ENCODE measurements at places on chromosomes 6 and 20.

- DNase-seq = no peak
Observed at GRCh38 chr6:152859225-152859624, 108.6 kb downstream of the VIP start.

GRCh38 chr6:129748212-129748900, 38.4 kb upstream of the ARHGAP18 start:
- DNase-seq = no peak

- DNase-seq = no peak
Observed at GRCh38 chr20:57688864-57689263, 21.0 kb downstream of the PMEPA1 start.

GRCh38 chr6:3013486-3013885, 13.8 kb downstream of the NQO2 start:
- no peak for DNase-seq

GRCh38 chr6:15327271-15327670, 81.4 kb downstream of the JARID2 start:
- DNase-seq = no peak

DNA sequence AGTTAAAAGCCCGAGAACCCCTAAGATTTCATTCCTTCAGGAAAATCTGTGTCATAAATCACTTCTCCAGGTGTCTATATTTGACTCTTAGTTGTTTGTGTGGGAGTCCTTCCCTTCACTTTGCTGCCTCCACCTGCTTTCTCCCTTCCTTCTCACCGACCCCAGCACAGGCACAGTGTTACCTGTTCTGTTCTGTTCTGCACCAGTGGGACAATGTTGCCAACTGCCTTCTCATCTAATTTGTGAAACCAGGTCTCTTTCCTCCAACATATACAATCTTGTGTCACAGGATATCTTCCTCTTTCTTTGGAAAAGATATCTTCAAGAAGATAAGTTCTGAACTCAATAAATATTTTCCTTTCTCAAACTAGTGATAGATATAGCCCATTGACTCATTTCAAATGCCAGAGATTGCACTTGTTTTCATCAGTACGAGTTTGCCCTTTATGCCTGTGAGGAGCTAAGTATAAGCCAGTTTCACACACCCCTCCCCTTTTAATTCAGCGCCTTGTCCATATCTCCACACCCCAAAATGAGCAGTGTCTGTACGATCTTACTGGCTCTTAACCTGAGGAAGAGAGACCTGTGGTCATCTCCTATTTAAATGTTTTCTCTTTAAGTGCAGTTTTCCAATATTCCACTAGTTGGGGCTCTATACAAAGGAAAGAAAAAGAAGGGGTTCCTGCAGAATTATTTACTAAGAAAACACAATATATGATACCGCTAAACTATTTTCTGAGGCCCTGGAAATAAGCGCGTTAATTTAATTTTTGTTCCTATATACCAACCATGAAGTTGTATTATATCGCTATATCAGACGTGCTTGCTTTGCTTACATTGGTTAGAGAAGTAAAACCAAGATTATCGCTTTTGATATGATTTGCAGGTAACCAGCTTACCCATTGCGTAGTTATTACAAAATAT, 81.6 kb upstream of the PREP start:
- no peak for DNase-seq

DNA sequence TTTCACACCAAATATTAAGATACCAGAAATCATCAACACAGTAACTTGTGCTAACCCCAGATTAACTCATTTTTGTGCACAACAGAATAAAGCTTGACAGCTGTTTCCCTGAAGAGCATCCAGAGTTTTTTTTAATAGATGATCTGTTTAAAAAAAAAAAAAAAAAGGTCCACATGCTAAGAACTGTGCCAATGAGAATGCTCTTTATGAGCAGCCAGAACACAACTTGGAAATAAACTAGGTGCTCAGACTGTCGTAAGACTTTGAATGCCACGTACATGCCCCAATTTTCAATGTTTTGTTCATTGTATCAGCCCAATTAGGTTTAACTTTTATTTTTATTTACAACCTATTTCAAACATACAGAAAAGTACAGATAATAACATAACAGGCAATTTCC, 47.3 kb downstream of the STAU1 start:
- DNase-seq = no peak

DNA sequence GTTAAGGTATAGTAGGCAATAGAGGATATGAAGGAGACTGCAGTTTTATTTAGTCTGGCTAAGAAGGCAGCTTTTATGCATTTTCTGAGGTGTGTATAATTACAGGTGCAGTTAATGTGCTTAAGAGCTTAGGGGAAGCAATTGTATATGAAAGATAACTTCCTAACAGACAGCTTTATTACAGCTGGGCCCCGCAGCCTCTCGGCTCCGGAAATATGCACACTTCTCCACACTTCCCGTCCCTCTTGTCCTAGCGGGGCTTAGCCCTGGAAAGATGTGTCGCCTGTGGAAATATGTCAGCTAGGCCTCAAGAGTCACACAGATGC, 178.4 kb upstream of the ARID1B start:
- DNase-seq = no peak

DNA sequence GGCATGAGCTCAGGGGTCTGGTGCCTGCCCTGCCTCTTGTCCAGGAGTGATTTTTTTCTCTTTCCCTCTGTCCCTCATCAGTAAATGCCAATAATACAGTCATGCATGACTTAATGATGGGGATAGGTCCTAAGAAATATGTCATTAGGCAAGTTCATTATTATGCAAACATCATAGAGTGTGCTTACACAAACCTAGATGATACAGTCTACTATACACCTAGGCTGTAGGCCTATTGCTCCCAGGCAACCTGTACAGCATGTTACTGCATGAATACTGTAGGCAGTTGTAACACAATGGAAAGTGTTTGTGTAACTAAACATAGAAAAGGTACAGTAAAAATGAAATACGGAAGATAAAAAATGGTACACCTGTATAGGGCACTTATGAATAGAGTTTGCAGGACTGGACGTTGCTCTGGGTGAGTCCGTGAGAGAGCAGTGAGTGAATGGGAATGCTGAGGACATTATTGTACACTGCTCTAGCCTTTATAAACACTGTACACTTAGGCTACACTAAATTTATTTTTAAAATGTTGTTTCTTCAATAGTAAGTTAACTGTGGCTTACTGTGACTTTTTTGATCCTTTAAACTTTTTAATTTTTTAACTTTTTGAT, 22.1 kb downstream of the PBOV1 start:
- DNase-seq = no peak

DNA sequence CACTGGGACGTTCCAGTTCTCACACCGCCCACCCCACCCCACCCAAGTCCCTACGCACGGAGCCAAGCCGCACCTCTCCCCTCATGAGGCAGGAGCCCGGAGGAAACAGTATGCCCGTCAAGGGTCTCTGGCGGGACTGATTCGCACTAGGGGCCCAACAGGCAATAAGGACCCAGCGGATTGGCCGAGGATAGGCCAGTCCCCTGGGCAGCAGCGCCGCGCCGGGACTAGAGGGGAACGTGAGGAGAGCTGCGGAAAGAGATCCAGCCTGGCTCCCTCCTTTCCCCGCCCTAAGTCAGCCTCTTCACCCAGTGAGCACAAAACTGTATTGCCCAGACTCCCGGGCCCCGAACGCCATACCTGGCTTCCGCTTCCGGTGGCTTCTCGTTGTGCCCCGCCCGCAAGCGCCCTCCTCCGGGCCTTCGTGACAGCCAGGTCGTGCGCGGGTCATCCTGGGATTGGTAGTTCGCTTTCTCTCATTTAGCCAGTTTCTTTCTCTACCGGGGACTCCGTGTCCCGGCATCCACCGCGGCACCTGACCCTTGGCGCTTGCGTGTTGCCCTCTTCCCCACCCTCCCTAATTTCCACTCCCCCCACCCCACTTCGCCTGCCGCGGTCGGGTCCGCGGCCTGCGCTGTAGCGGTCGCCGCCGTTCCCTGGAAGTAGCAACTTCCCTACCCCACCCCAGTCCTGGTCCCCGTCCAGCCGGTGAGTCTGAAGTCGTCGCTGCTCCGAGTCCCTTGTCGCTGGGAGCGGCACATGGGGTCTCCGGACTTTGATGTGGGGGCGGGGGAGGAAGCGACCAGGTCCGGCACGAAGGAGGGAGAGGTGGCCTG, at the start of gene CSNK2B:
Gene CSNK2B, plus strand, starts transcription at position 580 of the 836 bp plus-strand sequence. CDS start 752 bp downstream, outside the sequence.
- no peak for DNase-seq

All from AG04449 (cell line).